ENCODE measurements at places on chromosomes 1 and 21. TPM values are rescaled to one million over a fixed set of nuclear protein-coding genes. Genes with fewer than 3 reads are reported as not detected.
A peak's percentile ranks its signal among the peaks of the same experiment; 100 is the strongest.

DNA sequence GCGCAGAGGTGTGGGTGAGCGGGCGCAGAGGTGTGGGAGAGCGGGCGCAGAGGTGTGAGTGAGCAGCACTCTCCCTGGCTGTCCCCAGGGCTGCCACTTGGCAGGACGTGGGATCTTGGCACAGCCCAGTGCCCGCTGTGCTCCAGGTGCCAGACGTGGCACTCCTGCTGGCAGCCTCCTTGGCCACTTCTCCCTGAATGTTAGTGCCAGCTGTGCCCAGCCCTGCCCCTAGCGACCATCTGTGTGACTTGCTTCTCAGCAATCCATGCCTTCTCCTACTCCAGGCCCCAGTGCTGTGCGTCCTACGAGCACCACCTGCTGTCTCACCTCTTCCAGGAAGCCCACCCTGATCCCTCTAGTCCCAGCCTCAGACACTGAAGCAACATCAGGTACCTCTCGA is 30.5 kb downstream of the KRTAP10-1 start:
- DNase-seq: no peak

- no peak for DNase-seq
These were observed 18.9 kb downstream of the PTPRU start for GRCh38 chr1:29255134-29255666.

The AADACL3 gene
- polyA plus RNA-seq: not detected

DNA sequence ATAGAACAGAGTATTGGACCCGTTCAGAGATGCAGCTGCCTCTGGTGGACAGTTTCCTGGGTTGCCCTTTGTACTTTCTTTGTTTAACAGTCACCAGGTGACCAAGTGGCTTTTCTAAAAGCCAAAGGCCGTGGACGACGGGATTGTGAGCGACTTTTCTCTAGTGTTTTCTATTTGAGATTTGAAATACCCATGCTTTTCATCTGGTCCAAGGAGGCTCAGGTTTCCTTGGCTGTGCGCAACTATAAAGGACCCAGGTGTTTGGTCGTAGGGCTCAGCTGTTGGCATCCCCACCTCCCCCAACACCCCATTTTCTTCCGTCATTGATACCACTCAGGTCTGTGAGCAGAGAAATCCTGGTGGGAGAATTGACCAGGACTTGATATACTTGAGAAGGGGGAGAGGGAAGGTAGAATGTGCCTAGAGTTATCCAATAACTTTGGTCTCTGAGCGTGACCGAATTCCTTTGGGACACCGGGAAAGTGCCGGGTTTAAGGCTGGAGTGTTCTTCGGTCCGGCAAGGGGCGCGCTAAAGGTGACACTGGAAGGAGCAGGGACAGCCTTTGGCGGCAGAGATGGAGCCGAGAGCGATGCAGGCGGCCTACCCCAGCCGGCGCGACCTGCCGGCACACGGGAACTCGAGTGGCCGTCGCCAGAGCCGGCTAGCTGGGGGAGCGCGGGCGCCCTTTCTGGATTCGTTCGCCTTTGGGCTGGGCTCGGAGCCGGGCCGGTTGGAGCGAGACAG is 83.4 kb upstream of the BMP8A start:
- DNase-seq: peak; percentile 66

The CSF1 gene
- polyA plus RNA-seq: 8.2 TPM

DNA sequence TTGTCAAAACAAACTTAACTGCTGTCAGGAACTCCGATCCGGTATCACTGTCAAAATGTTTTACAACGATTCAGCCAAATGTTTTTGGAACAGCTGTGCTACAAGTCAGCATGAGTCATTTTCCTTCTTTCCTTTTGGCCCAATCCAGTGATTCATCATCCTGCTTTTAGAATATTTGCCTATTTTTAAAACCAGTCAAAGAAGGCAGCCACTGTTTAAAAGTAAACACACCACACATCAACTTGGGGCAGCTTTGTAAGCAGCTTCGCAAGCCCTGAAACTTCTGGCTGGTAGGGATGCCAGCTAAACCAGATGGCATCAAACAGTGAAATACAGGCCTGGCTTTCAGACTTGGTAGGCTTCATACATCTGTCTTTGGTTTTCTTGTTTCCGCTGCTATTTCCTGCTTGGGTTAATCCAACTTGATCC is 14.9 kb downstream of the MAP3K7CL start:
- no peak for DNase-seq

DNA sequence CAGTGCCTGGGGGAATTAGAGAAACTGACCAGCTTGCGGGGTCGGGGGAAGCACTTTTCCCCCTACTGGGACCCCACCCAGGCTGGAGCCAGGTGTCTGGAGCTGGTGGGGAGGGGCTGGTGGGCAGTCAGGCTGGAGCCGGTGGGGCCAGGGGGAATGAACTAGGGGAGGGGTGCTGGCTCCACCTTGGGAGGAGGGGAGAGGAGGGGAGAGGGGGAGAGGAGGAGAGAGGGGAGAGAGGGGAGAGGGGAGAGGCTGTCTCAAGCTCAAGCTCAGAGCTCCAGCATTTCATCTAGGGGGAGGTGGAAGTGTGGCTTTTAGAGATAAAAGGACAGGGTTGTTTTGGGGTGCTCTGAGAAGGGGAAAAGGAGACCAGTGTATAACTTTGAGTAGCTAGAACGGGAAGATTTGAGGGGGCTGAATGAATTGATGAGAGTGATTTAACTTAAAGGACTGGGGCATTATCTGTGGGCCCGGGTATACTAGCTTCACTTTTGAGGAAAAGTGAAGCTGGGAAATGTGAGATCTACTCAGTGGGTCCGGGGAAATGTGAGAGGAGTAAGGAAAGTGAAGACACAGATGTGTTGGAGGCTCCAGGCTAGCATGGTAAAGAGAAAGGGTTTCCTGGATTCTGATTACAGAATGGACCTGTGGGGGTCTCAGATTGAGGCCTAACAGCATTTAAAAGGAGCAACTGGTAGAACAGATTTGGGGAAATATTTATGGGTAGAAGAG is 2.8 kb downstream of the EFNA1 start:
- DNase-seq: no peak

GRCh38 chr1:16621300-16621658 is 7.9 kb upstream of the NBPF1 start:
- no peak for DNase-seq

Data from left renal cortex interstitium (tissue), 4 donors.